WTC11 (cell line): ENCODE measurements at places on chromosomes 11 and 22.

DNA sequence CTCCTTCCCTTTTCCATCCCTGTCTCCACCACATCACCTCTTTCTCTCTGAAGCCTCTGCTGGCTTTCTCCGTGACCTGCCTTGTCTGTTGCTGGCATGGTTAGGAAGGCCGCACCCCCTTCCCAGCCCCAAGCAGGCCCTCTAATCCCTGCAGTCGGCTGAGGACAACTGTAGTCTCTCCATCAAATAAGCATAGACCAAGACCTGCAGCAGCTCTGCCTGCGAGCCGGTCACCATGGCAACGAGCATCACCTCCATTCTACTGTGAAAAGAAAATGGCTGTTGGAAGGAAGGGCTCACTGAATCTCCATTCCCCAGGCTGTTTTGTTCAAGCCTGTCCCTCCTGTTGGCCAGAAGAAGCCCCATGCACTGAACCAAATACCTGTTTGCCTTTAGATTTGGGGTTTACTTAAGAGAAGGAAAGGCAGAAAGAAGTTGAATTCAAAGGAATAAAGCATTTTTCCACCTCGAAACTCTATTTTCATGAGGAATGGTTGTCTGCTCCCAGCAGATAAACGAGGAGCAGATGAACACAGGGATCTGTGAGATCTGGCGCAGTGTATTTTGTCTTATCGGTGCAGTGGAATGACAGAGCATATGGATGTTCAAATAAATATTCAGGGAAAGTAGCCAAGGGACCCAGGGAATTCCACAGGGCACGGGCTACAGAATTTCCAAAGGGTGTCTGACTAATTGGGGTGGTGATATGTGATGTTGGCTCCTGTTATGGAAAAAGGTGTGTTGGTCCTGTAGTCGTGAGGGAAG lies 113.1 kb upstream of the TTC12 start:
- peak; percentile 28 for DNase-seq

DNA sequence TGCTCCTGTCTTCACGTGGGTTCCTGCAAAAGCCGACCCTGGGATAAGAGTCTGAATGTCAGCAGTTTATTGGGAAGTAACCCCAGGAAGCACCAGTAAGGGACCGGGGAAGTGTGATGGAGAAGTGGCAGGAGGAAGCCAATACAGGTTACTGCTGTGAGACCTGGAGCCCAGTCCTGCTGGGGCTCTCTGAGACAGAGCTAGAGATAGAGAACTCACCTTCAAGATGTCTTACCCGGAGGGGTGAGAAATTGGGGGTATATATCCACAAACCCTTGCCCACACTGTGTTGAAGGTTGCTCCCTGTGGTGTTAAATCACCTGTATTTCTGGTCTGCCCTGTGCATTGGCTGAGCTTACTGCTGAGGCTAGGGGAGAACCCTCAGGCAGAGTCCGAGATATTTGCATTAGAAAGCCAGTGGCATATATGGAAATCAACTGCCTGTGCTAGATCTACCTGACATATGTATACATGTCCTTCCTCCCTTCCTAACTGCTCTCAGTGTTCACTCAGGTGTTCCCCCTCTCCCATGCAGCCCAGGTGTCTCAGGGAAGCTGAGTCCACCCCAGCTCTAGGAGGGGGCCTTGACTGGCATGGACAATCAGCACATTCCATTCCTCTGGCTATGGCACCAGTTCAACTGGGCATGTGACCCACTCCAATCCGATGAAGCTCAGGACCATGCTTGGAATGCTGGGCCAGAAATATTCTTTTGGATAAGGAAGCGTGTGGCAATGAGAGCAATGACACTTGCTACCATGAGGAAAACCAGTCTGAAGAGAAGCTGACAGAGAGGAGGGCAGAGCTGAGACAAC lies 6.8 kb upstream of the MICAL2 start:
- DNase-seq: no peak

DNA sequence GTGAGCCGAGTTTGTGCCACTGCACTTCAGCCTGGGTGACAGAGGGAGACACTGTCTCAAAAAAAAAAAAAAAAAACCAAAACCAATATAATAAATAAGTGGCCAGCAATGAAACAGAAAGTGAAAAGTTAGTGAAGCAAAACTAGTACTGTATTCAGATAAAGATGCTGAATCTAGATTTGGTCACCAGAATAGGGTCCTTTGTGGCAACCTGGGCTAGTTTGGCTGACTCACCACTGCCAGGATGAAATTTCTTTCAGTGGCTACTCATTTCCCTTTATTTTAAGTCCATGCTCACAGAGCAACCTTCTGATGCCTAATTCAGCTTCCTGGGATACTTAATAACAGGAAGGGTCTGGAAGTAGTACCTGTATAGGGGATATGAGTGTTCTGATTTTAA lies 26.0 kb downstream of the LIMK2 start:
- no peak for DNase-seq

DNA sequence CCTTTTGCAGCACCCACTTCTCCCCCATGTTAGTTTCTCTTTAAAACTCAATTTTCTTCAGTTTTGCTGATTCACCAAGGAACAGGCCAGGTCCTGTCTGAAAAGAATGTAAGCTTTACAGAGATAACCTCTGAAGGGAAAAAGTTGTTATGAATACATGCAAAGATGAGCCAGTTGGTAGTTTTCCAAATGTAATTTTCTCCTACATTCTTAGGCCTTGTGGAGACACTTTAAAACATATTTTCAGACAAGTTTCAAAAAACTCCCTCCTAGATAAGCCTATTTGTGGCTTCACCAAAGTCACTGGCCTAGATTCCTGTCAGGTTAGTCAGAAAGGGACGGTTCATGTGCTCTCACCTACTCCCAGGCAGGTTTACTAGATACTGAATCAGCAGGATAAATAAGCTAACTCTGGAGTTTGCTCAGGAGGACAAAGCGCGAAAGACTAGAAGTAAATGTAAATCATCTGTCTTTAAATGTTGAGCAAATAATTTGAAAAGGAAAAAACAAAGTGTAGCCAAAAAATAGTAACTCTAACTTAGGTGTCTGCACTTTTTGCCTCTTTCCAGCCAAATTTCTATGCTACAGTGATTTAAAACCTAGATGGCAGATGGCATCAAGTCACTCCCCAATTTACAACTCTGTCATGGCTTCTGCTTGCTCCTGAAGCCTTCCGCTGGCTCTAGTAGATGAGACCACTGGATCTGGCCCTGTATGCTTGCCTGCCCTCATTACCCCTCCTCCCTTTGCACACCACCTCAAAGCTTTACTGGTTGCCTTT lies 4.9 kb upstream of the ATP6V1E1 start:
- no peak for DNase-seq
